ENCODE measurements at places on chromosomes 11 and 22. TPM values are rescaled to one million over a fixed set of nuclear protein-coding genes. Genes with fewer than 3 reads are reported as not detected.

The GSTT2 gene
- total RNA-seq: 4.9 TPM

The MCHR1 gene
- total RNA-seq: 0.37 TPM

DNA sequence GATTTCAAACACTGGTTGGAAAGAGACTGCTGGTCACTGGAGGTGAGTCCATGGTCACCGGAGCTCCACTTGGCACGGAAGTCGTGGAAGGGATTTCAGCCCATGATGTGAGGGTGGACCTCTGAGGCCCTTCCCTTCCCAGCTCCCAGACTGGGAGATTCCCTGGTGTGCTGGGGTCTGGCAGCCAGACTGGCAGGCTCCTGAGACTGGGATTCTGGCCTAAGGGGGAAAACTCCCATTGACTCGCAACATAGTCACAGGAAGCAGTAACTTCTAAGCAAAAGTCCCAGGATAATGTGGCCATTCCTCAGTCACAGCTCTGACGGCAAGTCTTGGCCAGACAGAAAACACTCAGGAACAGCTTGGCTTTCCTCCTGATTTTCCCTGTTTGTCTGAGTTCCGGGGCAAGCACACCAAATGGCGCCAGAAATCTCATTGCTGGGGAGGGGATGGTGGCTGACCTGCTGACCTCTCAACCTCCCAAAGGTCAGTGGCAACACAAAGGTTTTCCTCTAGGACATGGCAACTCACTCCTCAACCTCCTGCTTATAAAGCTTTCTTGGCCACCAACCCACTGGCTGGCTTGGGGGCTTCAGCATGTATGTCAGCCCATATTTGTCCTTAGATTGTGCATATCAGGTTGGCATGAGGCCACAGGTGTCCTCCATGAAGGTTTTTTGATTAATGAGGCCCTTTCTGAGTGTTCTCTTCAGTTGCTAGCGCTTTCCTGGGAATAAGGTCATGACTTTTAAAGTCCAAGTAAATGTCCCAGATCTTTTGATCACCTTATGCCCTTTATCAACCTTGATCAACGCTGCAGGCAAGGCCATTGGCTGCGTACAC lies 99.5 kb downstream of the CCDC81 start:
- no peaks in the 10 kb centered on the region for H3K27me3 ChIP-seq
- no peak overlapping the region for H3K4me3 ChIP-seq
- peak overlapping the region; percentile 72 for H3K27ac ChIP-seq
- H3K36me3 ChIP-seq: no peaks in the 10 kb centered on the region
- peaks cover 10% of the 10 kb centered on the region for H3K4me1 ChIP-seq
- no peak for DNase-seq

- no peaks in the 10 kb centered on the region for H3K27me3 ChIP-seq
- no peak overlapping the region for H3K4me3 ChIP-seq
- no peaks in the 10 kb centered on the region for H3K4me1 ChIP-seq
- H3K36me3 ChIP-seq: no peaks in the 10 kb centered on the region
- no peak overlapping the region for H3K27ac ChIP-seq
Observed at GRCh38 chr11:81839016-81839415, 894.6 kb downstream of the FAM181B start.

The ANO3 gene
- total RNA-seq: 0.28 TPM

DNA sequence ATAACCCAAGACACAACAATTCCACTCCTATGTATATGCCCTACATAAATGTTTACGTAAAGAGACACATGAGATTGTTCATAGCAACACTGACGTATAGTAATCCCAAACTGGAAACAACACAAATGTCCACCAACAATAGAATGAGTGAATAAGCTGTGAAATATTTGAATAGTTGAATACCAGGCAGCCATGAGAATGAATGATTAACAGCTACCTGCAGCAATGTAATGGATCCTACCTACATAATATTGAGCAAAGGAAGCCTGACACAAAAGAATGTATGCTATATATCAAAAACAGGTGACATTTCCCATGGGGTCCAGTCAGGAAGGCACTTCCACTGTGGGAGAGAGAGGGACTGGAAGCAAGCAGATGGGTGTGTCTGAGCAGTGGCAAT lies 92.8 kb upstream of the LINC01488 start:
- H3K4me1 ChIP-seq: peaks cover 25% of the 10 kb centered on the region
- H3K27me3 ChIP-seq: no peaks in the 10 kb centered on the region
- H3K4me3 ChIP-seq: no peak overlapping the region
- H3K36me3 ChIP-seq: no peaks in the 10 kb centered on the region

The ENDOD1 gene
- total RNA-seq: 33.0 TPM

DNA sequence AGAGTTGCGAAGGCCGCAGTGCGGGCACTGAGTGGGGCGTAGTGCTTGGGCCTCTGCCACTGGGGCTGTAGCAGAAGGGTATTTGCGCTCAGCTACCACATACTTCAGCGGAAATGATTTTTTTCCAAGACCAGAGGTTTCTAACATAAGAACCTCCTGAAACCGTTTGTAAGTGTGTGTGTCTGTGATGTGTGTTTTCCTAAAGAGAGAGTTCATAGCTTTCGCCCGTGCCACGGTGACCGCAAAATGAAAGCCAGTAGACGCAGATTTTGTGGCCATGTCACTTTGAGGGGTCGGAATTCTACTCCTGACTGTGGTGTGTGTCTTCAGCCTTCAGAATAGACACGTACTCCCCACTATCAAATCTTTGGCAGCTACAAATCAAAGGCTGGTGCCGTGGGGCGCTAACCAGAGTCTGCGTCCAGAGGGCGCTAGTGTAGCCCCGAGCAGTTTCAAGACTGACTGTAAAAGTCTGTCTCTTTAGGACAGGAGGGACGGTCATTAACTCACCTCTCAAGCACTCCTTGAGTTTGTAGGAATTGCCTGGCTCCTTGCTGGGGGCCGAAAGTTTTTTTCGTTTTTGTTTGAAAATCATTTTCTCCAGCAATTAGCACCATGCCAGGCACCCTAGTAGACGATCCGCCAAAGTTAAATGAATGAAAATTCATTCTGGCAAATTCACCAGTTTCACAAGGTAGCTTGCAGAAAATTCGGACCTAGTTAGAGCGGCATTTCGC lies 2.5 kb upstream of the CALCA start:
- peaks cover 6% of the 10 kb centered on the region for H3K4me1 ChIP-seq
- H3K27me3 ChIP-seq: peaks cover 78% of the 10 kb centered on the region
- no peak overlapping the region for H3K4me3 ChIP-seq
- H3K36me3 ChIP-seq: no peaks in the 10 kb centered on the region
- DNase-seq: peak; percentile 57

DNA sequence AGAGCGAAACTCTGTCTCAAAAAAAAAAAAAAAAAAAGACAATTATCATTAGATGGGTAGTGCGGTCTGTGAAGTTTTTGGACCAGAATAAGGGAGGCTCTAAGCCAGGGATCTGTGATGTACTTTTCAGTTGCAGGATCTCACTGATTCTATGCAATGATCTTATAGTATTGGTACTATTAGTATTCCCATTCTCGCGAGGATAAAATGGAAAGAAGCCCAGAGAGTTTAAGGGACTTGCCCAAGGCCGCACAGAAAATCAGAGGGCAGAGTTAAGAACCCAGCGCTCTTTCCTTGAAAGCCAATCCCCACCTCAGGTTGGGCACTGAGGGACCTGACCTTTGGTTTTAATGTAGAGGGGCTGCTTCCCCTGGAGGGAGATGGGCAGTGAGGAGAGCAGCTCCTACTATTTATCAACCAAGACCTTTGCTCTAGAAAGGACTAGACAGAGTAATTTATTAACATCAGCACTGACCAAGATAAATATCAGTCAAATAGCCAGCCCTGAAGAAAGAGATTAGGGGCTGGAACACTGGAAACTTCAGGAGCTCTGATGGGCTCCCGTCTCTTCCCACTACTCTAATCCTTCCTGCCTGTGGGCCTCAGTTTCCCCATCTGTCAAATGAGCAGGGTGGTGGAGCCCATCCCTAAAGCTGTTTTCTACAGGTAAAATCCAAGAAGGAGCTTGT lies 6.0 kb downstream of the NIPSNAP1 start:
- H3K27me3 ChIP-seq: no peaks in the 10 kb centered on the region
- H3K4me1 ChIP-seq: no peaks in the 10 kb centered on the region
- H3K4me3 ChIP-seq: no peak overlapping the region
- no peak for DNase-seq

DNA sequence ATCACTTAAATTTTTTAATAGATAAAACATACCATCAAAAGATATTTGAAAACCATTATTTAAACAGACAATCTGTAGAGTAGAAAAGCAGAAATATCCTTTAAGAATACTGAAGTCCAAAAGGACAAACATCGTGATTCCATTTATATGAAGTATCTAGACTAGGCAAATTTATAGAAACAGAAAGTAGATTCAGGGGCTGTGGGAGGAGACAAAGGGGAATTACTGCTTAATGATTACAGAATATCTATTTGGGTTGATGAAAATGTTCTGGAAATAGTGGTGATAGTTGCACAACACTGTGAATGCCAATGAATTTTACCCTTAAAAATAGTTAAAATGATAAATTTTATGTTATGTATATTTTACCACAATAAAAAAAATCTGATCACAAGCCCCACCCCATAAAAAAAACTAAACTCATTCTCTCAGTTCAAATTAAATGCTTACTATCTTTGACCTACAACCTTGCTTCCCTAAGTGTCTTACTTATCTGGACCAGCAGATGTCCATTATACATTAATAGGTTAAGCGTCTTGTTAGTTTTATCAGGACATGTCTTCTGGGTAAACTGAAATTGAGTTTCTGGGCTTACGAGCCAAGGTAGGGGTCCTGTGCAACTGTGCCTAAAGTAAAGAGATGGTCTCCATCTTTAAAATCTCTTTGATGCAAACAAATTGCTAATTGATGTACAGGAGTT lies 86.3 kb downstream of the FCHSD2 start:
- no peak overlapping the region for H3K4me3 ChIP-seq
- no peak for DNase-seq
- no peaks in the 10 kb centered on the region for H3K36me3 ChIP-seq
- no peaks in the 10 kb centered on the region for H3K4me1 ChIP-seq

- no peaks in the 10 kb centered on the region for H3K4me1 ChIP-seq
- no peak overlapping the region for H3K4me3 ChIP-seq
- H3K27me3 ChIP-seq: peaks cover 5% of the 10 kb centered on the region
- H3K36me3 ChIP-seq: no peaks in the 10 kb centered on the region
Observed at GRCh38 chr11:66457826-66458225, 8.9 kb upstream of the PELI3 start.

GRCh38 chr22:43241699-43242386 lies 54.9 kb upstream of the TTLL12 start:
- DNase-seq: no peak
- H3K4me3 ChIP-seq: no peak overlapping the region
- no peak overlapping the region for H3K27ac ChIP-seq
- peaks cover 30% of the 10 kb centered on the region for H3K4me1 ChIP-seq
- H3K27me3 ChIP-seq: no peaks in the 10 kb centered on the region
- H3K36me3 ChIP-seq: no peaks in the 10 kb centered on the region

The BIK gene
- 2.7 TPM for total RNA-seq

- peak; percentile 84 for DNase-seq
- H3K36me3 ChIP-seq: no peaks in the 10 kb centered on the region
- no peaks in the 10 kb centered on the region for H3K27me3 ChIP-seq
- H3K4me1 ChIP-seq: peaks cover 12% of the 10 kb centered on the region
- H3K27ac ChIP-seq: peak overlapping the region; percentile 93
- H3K4me3 ChIP-seq: no peak overlapping the region
Observed at GRCh38 chr11:126113515-126113957, 50.9 kb upstream of the CDON start.

The TMEM123 gene
- total RNA-seq: 245 TPM

- H3K4me3 ChIP-seq: no peak overlapping the region
- no peaks in the 10 kb centered on the region for H3K4me1 ChIP-seq
- no peak for DNase-seq
- no peaks in the 10 kb centered on the region for H3K36me3 ChIP-seq
- no peaks in the 10 kb centered on the region for H3K27me3 ChIP-seq
- H3K27ac ChIP-seq: no peak overlapping the region
Observed at GRCh38 chr11:12445001-12445400, 67.6 kb downstream of the PARVA start.

DNA sequence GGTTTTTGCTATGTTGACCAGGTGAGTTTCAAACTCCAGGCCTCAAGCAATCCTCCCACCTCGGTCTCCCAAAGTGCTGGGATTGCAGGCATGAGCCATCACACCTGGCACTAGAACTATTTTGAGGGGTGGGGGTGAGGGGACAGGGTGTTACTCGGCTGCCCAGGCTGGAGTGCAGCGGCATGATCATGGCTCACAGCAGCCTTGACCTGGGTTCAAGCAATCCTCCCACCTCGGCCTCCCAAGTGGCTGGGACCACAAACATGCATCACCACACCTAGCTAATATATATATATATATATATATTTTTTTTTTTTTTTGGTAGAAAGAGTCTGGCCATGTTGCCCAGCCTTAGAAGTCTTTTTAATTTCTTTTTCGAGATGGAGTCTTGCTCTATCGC lies 17.1 kb upstream of the IFITM3 start:
- peaks cover 11% of the 10 kb centered on the region for H3K4me1 ChIP-seq
- no peaks in the 10 kb centered on the region for H3K36me3 ChIP-seq
- no peak overlapping the region for H3K27ac ChIP-seq
